ENCODE measurements at places on chromosomes 16 and 17.

DNA sequence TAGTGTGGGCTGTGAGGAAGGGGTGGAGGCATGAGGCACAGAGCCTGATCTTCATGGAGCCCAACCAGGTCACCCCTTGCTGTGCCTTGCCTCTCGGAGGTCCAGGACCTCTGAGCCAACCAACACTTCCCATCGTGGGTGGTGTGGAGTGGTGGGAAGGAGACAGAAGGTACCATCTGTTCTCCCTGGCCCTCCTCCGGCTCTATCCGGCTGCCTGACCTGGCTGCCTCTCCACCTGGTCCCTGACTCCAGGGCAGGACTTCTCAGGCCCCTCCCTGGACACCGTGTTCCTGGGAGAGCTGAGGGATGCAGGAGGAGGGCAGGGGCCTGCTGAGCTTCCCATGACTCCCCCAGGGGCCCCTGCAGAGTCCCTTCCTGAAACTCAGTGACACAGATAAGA, 3.9 kb downstream of the PDK2 start:
- no peak for DNase-seq
- no peaks in the 10 kb centered on the region for H3K27me3 ChIP-seq
- peaks cover 27% of the 10 kb centered on the region for H3K4me1 ChIP-seq
- no peak overlapping the region for H3K27ac ChIP-seq

GRCh38 chr16:12300490-12300889, 324.0 kb downstream of the SNX29 start:
- no peak overlapping the region for H3K4me3 ChIP-seq
- H3K4me1 ChIP-seq, result no peaks in the 10 kb centered on the region
- H3K27me3 ChIP-seq, result no peaks in the 10 kb centered on the region

DNA sequence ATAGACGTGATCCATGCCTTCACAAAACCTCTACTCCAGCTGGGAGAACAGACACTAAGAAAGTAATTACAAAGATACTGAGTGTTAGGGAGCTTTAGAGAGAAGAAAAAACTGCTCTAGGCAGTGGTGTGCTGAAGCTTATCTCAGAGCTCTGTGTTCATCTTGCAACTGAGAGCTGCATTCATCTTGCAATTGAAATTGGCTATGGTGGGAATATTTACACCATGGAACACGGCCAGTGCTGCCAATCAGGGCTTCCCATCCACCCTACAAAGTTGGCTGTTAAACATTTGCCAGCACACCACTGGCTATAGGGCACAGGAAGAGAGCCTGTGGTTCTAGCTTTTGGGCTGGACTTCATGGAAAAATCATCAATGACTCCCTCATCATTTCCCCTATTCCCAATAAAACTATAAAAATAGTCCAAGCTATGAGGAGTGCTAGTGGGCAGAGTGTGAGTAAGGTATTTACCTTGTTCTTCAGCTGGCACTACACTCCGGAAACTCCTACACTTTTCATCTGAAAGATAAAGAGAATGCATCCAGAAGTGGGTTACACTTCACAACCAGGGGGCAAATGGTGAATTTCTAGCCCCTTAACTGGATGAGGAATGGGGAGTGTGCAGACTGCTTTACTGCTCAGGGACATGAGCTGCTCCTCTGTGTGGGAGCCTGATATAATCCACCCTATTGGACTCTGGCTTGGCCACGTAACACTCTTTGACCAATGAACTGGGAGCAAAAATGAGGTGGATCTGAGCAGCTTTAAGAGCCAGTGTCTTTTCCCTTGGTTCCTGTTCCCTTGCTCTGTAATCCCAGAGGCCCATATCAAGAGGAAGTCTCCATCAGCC, 11.6 kb downstream of the GSG1L2 start:
- no peaks in the 10 kb centered on the region for H3K27me3 ChIP-seq
- no peak for DNase-seq
- H3K4me1 ChIP-seq, result no peaks in the 10 kb centered on the region
- H3K36me3 ChIP-seq, result no peaks in the 10 kb centered on the region

DNA sequence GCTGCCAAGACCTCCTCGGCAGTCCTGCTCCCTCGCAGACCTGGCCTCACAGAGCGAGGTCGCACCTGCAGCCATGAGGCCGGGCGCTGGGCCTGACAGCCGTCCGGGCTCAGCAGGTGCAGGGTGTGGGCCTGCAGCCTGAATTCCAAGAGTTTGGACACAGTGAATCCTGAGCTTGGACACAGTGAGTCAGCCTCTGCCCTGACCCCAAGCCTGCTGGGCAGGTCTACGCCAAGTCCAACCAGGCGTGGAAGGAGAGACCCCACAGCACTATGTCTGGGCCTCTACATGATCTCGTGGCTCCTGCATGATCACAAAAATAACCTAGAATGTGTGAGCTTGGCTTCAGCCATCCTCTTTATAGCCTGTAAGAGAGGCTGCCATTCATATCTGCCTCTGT, 121.0 kb downstream of the C16orf95 start:
- no peak for DNase-seq
- no peak overlapping the region for H3K4me3 ChIP-seq
- peaks cover 2% of the 10 kb centered on the region for H3K4me1 ChIP-seq
- no peaks in the 10 kb centered on the region for H3K36me3 ChIP-seq
- H3K27me3 ChIP-seq, result no peaks in the 10 kb centered on the region

DNA sequence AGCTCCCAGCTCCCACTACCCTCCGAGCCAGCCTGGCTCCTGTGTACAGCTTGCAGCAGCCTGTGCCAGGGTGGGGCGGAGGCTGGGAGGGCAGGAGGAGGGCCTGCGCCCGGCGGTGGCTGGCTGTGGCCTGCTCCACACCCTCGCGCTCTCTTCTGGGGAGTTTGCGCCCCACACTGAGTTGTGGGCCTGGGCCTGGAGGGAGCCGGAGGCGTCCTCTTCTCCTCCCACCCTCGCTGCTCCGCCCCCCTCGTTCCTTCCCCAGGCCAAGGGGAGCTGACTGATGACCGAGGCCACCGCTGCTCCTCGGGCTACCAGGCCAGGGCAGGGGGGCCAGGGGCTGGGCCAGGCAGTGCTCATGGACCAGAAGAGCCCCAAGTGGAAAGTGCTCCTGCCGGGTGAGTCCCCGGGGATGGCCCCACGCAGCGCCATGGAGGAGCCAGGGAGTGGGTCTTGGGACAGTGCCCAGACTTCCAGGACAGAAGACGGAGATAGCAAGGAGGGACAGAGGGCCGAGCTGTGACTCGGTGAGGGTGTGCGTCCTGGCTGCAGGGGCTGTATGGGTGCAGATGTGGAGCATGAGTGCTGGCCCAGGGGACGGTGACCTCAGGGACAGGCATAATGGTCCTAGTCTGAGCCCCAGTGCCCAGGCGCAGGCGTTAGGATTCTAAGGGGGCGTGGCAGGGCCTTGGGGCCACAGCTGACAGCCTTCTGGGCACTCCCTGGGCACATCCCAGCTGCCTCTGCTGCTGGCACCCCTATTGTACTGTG, 242.1 kb upstream of the GSE1 start:
- no peak overlapping the region for H3K4me3 ChIP-seq
- peaks cover 5% of the 10 kb centered on the region for H3K4me1 ChIP-seq
- DNase-seq, result no peak

- H3K4me3 ChIP-seq, result peak overlapping the region; percentile 42
- no peaks in the 10 kb centered on the region for H3K36me3 ChIP-seq
- H3K27ac ChIP-seq, result no peak overlapping the region
- H3K27me3 ChIP-seq, result no peaks in the 10 kb centered on the region
- DNase-seq, result no peak
- H3K4me1 ChIP-seq, result peaks cover 3% of the 10 kb centered on the region
Measured at GRCh38 chr16:84820305-84820684, 510 bp downstream of the CRISPLD2 start.

DNA sequence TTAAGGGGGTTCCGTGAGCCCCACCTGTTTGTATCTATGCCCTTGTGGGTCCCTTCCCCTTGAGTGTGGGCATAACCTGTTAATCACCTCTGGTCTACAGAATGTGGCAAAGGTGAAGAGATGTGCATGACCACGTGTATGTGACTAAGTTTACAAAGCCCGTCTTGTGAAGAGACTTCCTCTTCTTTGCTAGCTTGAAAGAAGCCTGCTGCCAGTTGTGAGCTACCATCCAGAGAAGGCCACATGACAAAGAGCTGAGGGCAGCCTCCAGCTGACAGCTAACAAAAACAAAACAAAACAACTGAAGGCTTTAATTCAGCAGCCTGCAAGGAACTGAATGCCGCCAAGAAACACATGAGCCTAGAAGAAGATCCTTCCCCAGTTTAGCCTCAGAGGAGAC, 112.0 kb downstream of the AXIN2 start:
- H3K4me1 ChIP-seq, result no peaks in the 10 kb centered on the region
- no peak for DNase-seq
- peaks cover 7% of the 10 kb centered on the region for H3K27me3 ChIP-seq
- no peaks in the 10 kb centered on the region for H3K36me3 ChIP-seq
- H3K4me3 ChIP-seq, result no peak overlapping the region
- H3K27ac ChIP-seq, result no peak overlapping the region

- H3K4me3 ChIP-seq, result no peak overlapping the region
- H3K27me3 ChIP-seq, result no peaks in the 10 kb centered on the region
- H3K4me1 ChIP-seq, result peaks cover 4% of the 10 kb centered on the region
- H3K27ac ChIP-seq, result no peak overlapping the region
- DNase-seq, result no peak
Measured at GRCh38 chr17:2485543-2485942, 26.1 kb downstream of the METTL16 start.

GRCh38 chr16:12904329-12904671, 2.9 kb downstream of the SHISA9 start:
- no peak overlapping the region for H3K27ac ChIP-seq
- no peaks in the 10 kb centered on the region for H3K4me1 ChIP-seq
- DNase-seq, result no peak
- H3K36me3 ChIP-seq, result no peaks in the 10 kb centered on the region

Measured in neuronal stem cell (in vitro differentiated cells).